ENCODE measurements at places on chromosomes 4 and X. TPM values are rescaled to one million over a fixed set of nuclear protein-coding genes. Genes with fewer than 3 reads are reported as not detected.

ZNF595 gene
- total RNA-seq = 8.1 TPM

DNA sequence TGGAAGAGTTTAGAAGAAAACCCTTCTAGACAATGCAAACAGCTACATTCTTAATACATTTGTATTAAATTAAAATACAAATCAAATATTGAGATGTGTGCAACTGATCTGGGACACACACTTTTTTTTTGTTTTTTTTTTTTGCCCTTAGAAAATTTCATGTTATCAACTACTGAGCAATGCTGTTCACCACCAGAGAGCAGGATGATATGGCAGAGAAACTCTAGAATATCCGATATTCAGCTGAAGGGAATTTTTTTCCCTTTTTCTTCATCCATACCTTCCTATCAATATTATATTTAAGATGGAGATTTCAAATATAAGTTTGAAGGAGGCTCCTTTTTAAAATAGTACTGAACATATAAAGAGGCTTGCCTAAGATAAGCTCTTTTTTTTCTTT, 1.0 kb downstream of the NDST3 start:
- no peak overlapping the region for H3K4me3 ChIP-seq
- H3K27ac ChIP-seq = no peak overlapping the region
- H3K4me1 ChIP-seq = peaks cover 14% of the 10 kb centered on the region
- no peaks in the 10 kb centered on the region for H3K36me3 ChIP-seq
- H3K27me3 ChIP-seq = no peaks in the 10 kb centered on the region

GRCh38 chrX:119427024-119427794, 28.1 kb downstream of the SLC25A43 start:
- no peaks in the 10 kb centered on the region for H3K27me3 ChIP-seq
- no peak overlapping the region for H3K27ac ChIP-seq
- DNase-seq = no peak
- H3K36me3 ChIP-seq = peaks cover 7% of the 10 kb centered on the region
- no peak overlapping the region for H3K4me3 ChIP-seq

GRCh38 chr4:185224597-185224996, 15.2 kb downstream of the SNX25 start:
- DNase-seq = no peak
- no peak overlapping the region for H3K27ac ChIP-seq
- H3K4me1 ChIP-seq = peaks cover 6% of the 10 kb centered on the region
- no peaks in the 10 kb centered on the region for H3K27me3 ChIP-seq
